ENCODE measurements at places on chromosomes 4 and X.

GRCh38 chr4:150297861-150298474 is 219.7 kb downstream of the DCLK2 start:
- peak; percentile 60 for DNase-seq

GRCh38 chr4:159767406-159767805 is 664.5 kb downstream of the RAPGEF2 start:
- no peak for DNase-seq

DNA sequence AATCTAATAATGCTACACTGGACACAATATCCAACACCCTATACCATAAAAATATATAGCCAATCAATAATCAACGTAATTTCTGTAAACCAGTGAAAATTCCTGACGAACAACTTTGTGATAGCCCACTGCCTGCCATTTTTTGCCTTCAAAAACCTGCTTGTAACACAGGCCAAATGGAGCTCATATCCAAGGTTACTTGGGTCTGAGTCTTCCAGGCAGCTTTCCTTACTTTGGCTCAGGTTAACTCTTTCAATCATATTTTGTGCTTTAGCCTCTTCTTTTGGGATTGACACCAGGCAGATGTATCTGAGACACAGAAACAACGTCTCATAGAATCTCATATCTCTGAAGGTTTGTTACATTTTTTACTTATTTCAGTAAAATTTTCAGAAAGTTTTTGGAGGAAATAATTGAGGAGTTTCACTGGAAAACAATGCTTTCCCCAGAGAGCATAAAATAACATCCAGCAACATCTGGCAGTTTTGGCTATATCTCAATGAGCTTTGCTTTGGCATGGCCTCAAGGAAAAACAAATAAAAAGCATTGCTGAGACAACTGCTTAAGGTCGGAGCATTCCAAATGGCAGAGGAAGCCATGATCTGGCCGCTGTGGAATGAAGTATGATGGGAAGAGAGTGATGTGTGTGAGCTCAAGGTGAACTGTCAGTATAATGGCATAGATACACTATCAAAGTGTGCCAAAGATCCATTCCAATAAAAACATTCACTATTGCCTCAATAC is 162.9 kb upstream of the SPIN4 start:
- DNase-seq = peak; percentile 83

DNA sequence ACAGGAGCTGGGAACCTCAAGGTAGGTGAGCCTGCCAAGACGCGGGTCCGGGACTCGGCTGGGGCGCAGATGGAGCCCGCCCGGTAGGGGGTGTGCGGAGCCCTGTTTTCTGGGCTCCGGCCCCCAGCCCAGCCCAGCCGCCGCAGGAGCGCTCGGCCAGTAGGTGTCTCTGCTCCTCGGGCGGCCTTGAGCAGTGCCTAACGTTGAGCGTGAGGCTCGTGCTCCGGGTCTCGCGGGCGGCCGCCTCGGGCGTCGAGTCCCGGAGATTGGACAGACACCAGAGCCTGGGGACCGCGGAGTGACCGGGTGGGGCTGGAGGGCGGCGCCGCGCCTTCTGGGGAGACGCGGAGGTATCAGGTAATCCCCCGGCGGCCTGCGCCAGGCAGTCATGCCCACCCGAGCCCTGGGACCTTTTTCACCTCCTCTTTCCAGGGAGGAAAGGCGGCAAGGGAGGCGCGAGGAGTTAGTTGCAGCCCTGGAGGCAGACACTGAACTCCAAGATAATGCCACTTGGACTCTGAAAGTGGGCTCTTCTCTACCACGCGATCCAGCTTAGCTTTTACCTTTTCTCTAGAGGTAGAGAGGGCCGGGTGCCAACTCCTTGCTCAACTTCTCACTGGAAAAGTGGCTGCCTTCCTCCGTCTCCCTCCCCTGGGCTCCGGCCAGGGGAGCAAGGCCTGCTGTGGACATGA is 14.5 kb upstream of the FGG start:
- DNase-seq = peak; percentile 36

GRCh38 chr4:163768014-163768413 is 273.5 kb downstream of the TMA16 start:
- no peak for DNase-seq

GRCh38 chr4:103497692-103498091 is 222.1 kb downstream of the TACR3 start:
- DNase-seq = no peak

DNA sequence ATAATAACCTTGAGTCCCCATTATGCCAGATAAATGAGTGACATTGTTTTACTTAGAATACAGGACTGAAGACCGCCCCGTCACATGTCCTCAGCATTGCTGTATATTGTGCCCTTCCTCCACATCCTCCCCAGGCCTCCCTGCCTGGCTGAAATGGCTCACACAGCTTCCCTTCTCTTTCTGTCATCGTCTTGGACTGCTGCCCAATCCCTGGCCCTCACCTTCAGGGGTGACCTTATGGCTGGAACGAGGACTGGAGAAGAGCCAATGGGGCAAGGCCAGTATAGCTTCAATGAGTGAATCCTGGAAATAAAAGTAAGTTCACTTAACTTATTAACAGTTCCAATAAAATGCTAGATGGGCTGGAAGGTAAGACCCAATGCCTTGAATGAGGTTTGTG is 2.7 kb downstream of the KCNE5 start:
- no peak for DNase-seq

DNA sequence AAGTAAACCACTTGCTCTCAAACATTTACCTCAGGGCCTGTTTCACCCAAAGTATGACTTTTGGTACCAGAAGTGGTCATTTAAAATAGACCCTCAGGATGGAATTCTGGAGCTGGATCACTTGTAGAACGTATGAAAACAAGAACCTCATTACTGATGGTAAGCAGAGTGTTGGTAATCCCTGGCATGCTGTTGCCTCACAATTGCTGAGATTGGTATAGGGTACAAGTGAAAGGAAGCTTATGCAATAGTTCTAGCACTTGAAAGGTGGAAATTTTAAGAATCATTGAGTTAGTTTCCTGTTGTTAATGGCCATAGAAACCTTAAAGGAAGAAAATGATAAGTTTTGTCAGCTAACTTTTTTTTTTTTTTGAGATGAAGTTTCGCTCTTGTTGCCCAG is 22.3 kb upstream of the THOC2 start:
- no peak for DNase-seq

GRCh38 chrX:119885554-119886428 is 9.9 kb upstream of the AKAP14 start:
- DNase-seq = peak; percentile 37
